Nucleus accumbens (tissue), 56 donors: ENCODE measurements at places on chromosomes 13 and 19.

GRCh38 chr13:26475176-26476110 lies 82.0 kb upstream of the WASF3 start:
- DNase-seq: no peak

DNA sequence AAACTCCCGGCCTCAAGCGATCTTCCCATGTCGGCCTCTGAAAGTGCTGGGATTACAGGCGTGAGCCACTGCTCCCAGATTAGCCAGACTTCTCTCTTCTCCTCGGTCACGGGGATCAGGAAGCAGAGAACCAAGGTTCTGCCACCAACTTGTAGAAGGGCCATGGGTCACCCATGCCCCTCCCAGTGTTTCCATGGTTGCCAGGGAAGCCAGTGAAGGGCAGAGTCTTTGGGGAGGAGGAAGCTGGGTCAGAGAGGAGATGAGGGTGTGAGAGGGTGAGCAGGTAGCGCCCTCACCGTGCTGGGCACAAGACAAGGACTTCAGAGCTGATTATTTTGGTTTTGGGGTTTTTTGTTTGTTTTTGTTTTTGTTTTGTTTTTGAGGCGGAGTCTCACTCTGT lies 77.1 kb downstream of the GNG7 start:
- no peak for DNase-seq

DNA sequence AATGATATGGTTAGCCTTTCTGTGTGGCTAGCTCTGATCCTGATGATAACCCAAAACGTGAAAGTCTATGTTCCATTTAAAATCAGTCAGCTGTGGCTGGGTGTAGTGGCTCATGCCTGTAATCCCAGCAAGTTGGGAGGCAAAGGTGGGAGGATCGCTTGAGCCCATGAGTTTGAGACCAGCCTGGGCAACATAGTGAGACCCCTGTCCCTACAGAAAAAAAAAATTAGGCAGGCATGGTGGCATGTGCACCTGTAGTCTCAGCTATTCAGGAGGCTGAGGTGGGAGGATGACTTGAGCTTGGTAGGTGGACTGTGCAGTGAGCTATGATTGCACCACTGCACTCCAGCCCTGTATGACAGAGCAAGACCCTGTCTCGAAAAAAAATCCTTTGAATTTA lies 1.1 kb upstream of the EID2B start:
- no peak for DNase-seq

DNA sequence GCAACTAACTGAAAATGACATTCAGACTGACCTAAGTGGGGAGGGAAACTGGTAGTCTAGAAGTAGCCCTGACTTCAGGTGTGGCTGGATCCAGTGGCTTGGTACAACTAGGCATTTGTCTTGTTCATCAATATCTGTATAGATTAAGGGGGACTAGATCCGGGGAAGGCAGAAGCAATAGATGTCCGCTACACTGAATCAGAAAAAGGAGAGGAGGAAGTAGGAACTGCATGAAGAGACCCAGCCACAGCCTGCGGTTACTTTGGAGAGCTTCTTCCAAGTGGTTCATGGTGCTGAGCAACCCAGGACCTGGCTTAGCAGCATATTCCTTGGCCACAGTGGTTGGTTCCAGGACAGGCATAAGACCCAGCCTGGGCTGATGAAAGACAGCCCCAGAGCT lies 9.9 kb upstream of the PRODH2 start:
- DNase-seq: no peak

- no peak for DNase-seq
Observed at GRCh38 chr13:28564030-28564429, 69.1 kb upstream of the FLT1 start.

DNA sequence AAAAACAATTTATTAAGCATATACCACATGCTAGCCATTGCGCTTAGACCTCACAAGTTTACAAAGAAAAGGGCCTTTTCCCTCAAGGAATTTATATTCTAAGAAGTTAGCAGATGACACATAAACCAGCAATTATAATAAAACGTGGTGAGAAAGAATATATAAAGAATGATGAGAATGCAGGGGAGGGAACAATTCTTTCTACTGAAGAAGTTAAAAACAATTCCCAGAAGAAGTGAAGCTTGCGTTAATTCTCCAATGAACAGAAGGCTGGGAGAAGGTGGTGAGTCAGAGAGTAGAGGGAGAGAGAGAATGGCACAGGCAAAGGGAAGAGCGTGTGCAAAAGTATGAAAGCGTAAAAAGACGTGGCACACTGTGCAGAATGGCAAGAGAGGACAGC lies 69.5 kb upstream of the ZDHHC20 start:
- no peak for DNase-seq

- DNase-seq: peak; percentile 2
Observed at GRCh38 chr19:41821003-41821735, 23.3 kb downstream of the LYPD4 start.

- DNase-seq: no peak
Observed at GRCh38 chr19:5398693-5399057, 56.5 kb upstream of the ZNRF4 start.

DNA sequence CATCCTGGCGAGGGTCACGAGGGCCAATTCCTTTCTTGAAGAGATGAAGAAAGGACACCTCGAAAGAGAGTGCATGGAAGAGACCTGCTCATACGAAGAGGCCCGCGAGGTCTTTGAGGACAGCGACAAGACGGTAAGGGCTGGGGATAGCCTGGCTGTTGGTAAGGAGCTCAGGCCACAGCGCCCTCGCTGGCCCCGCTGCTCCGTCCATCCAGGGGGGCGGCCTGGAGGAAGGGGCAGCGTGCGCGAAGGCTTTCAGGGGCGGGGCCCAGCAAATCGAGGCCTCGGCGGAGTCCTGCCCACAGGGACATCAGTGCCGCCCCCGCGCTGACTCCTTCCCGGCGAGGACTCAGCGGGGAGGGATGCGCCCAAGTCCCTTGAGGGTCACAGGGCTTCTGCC lies 6.9 kb downstream of the F10 start:
- DNase-seq: no peak

- DNase-seq: no peak
Observed at GRCh38 chr13:48994706-48995105, 19.0 kb downstream of the FNDC3A start.

DNA sequence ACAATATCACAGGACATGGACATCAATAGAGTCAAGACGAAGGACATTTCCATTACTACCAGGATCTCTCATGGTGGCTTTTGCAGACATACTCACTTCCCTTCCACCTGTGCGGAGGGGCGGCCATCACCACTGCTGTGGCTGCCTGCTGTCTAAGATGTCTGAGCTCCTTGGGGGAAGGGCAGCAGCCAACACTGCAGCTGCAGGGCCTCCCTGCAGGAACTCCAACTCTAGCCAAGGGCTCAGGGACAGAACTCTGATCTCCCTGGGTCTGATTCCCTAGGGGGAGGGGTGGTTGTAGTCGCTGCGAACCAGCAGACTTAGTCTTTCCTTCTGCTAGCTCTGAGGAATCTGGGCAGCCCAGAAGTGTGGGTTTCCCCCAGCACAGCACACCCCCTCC lies 78.9 kb upstream of the ANKRD10 start:
- no peak for DNase-seq

- DNase-seq: no peak
Observed at GRCh38 chr19:30692879-30693503, 320.8 kb downstream of the ZNF536 start.

GRCh38 chr19:13965926-13966683 lies 13.8 kb downstream of the DCAF15 start:
- no peak for DNase-seq

- DNase-seq: no peak
Observed at GRCh38 chr13:37795326-37795725, 74.2 kb downstream of the TRPC4 start.

DNA sequence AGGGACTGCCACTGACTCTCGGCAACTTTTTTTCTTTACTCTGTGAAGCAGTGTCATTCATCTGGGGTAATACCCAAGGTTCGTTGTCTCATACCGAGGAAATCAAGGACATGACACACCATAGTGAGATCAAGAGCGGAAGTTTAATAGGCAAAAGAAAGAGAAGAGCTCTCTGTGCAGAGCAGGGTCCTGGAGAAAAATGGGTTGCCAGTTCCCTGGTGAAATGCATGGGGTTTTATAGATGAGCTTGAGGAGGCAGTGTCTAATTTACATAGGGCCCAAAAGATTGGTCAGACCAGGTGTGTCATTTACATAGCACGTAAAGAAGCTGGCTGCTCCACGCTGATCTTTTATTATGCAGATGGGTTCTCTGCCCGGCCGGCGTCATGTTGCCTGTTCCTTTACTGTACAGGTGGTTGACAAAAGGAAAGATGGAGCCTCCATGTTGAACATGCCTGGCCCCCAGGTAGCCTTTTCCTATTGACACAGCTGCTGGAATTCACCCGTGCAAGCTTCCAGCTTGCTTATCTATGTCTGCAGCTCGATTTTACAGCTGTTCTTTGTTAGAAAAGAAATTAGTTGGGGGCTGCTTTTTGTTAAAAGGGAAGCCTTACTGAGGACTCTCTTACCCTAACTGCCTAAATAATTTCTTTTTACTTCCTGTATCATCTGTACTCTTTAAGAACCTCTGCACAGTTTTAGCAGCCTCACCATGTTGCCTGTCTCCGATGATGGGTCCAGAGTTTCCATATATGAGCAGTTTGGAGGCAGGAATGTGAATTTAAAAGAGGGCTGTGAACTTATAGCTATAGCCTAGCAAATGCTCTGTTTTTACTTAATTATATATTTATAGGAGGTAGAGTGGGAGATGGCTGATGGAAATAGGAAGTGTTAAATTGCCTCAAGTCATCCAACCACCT lies 98.0 kb upstream of the DIAPH3 start:
- DNase-seq: no peak

DNA sequence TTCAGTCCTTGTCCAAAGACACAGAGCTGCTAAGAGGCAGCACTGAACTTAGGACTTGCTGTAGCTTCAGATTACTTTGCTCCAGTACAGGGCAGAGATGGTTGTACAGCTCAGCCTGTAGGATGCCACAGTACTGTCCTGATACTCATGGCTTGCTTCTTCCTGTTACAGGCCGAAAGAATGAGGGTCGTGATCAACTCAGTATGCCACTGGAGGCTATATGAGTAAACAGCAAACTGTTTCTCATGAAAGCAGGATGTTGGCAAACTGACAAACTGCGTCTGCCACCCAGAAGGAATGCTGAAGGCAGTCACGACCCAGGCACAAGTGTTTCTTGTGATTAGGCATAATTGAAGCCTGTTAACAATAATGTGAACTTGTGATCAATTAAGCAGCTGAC lies 2.8 kb downstream of the ZNF749 start:
- DNase-seq: no peak

- DNase-seq: no peak
Observed at GRCh38 chr19:15107061-15108010, at the start of gene SYDE1. SYDE1 (plus strand) TSS chr19:15107401; CDS start chr19:15107434, 33 bp downstream.

DNA sequence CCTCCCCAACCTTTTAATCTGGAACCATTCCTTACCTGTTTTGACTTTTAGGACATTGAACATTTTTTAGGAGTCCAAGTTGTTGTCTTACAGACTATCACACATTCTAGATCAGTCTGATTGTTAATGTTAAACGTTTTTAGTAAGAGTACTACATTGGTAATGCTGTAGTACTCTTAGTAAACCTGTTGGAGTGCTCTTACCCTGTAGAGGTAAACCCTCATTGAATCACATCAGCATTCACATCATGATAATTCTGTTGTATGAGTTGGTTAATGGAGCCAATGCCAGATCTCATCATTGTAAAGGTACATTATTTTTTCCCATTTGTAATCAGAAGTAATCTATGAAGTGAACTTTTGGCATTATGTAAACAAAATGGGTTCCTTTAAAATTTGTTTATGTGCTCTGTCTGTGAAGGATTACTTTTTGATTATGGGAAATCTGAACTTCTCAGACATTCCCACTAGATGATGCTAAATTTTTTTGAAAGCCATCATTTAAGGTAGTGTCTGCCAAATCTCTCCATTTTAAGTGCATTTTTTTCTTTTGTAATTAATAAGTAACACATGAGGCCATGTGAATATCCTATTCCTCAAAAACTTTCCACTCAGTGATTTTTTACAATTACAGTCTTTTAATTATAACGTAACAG lies 55.2 kb downstream of the VWA8 start:
- DNase-seq: no peak

DNA sequence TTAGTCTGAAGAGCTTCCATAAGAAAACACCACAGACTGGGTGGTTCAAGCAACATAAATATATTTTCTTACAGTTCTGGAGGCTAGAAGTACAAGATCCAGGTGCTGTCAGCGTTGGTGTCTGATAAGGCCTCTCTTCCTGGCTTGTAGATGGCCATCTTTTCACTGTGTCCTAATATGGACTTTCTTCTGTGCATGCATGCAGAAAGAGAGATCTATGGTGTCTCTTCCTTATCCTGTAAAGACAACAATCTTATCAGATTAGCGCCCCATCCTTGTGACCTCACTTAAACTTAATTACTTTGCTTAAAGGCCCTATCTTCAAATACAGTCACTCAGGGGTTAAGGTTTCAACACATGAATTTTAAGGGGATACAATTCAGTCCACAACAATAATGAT lies 14.1 kb upstream of the NDFIP2 start:
- no peak for DNase-seq

- no peak for DNase-seq
Observed at GRCh38 chr13:44104969-44105368, 225.3 kb downstream of the LACC1 start.

- no peak for DNase-seq
Observed at GRCh38 chr19:14066134-14066533, 4.3 kb upstream of the PALM3 start.

DNA sequence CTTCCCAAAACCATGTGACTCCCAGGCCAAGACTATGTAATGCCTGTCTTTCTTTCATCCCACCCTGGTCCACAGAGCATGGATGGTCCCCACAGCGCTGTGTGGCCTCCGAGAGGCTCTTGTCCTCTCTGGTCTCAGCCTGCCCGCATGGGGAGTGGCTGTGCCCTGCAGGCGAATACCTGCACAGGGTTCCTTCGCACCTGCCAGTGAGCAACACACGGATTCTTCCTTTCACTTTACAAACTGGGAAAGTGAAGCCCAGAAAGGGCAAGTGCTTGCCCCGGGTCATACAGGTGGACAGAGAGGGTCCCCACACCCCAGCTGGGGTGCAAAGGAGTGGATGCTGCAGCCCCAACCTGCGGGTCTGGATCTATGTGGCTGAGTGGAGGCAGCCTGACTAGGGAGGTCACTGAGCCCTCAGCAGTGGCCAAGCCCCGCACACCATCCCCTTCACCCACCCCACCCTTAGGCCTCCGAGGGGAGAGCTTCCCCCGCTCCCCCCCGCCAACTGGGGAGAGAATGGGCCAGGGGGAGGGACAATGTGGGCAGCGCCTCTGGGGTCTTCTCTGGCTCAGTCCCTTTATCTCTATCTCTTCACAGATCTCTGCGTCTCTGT lies 747 bp upstream of the MARK4 start:
- DNase-seq: no peak
